ENCODE measurements at places on chromosomes 16 and 17.

GRCh38 chr16:78309763-78310162 lies 210.3 kb downstream of the WWOX start:
- DNase-seq, result no peak

- DNase-seq, result no peak
Measured at GRCh38 chr16:8179615-8180014, 410.7 kb downstream of the TMEM114 start.

- no peak for DNase-seq
Measured at GRCh38 chr16:84153660-84154214, 8.6 kb downstream of the DNAAF1 start.

GRCh38 chr16:10497132-10498101 lies 83.0 kb downstream of the EMP2 start:
- DNase-seq, result no peak

DNA sequence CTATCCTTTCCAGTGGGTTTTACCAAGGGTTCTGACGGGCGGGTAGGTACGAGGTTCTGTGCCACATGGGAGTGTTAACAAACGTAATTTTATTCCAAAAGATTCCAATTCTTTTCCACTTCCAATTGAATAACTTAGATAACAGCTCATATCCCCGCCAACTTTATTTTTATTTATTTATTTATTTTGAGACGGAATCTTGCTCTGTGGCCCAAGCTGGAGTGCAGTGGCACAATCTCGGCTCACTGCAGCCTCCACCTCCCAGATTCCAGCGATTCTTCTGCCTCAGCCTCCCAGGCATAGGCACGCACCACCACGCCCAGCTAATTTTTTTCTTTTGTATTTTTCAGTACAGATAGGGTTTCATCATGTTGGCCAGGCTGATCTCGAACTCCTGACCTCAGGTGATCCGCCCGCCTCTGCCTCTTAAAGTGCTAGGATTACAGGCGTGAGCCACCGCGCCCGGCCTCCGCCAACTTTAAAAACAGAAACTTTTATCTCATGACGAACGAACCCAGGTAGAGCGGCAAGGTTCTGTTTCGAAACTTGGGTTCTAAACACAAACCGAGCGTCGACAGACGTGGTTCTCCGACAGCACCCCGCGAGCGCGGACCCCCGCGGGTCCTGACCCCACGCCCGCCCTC lies 613 bp downstream of the ECI1 start:
- DNase-seq, result no peak

DNA sequence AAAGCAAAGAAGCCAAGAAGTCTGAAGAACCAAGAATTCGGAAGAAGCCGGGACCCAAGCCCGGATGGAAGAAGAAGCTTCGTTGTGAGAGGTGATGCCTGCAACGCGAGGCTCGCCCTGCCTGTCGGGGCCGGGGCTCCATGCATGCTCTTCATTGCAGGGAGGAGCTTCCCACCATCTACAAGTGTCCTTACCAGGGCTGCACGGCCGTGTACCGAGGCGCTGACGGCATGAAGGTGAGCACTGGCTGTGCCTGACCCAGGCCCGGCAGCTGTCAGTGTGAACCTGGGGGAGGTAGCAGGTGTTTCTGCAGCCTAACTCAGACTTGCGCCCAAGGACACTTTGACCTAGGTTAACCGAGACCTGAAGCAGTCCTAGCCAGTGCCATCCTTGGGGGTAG lies 12.0 kb downstream of the ZNF276 start:
- DNase-seq, result no peak

- no peak for DNase-seq
Measured at GRCh38 chr17:42782166-42783061, 2.0 kb downstream of the WNK4 start.

DNA sequence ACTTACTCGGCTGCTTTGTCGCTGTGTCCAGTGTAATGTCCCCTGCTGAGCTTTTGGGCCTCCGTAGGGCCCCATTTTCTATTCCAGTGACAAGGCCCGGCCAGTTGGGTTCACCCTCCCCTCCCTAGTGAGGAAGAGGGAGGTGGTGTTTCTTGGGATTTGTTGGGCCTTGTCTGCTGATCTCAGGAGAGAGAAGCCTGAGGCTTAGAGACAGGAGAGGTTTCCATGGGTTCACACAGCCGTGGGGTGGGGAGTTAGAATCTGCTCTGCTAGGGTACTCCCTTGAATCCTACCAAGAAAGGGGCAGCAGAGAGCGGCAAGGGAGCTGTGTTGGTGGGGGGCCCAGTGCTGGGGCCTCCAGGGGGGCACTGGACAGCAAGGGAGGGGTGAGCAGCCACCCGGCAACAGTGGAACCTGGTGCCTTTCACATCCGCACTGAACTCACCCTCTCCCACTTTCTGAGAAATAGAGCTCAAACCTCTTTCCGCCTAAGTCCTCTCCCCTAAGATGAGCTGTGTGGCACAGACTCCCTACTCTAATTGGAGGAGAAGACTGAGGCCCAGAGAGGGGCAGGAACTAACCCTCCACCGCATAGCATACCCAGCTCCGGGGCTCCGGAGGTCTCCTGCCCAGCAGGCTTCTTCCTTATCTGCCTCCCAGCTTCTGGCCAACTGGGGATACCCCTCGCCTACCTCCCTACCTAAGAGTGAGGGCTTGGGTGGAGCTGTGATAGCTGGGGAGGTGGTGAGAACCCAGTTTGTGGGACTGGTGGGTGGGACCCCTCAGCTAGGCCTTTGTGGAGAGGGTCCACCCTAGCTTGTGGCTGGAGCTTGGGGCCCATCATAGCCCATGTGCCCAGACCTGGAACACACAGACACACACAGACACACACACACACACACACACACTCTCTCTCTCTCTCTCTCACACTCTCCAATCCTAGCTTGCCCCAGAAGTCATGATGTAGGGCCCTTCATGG lies 6.8 kb downstream of the TBKBP1 start:
- DNase-seq, result no peak

DNA sequence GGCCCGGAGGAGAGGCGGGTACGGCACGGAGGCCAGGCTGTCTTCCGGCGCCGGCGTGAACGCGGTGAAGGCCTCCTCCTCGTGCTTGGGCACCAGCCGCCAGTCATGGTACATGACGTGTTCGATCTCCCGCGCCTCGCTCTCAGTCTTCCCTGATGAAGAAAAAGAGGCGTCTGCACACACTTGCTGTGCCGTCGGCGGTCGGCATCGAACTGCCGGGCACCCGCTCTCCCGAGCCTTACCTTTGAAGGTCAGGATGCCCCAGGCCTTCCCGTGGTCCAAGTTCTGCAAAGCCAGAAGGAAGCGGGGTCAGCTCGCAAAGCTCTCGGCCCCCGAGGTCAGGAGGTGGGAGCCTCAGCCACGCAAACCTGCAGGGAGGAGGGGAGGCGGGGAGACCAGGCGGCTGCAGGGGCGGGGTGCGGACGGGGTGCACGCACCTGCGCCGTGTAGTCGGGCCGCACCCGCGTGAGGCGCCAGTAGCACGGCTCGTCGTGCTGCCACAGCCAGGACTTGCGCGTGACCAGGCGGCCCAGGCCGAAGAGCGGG lies at the start of gene EME2:
EME2 (plus strand) TSS at position 449 of the 546 bp plus-strand sequence. CDS start 418 bp downstream, outside the sequence.
- DNase-seq, result peak; percentile 74

DNA sequence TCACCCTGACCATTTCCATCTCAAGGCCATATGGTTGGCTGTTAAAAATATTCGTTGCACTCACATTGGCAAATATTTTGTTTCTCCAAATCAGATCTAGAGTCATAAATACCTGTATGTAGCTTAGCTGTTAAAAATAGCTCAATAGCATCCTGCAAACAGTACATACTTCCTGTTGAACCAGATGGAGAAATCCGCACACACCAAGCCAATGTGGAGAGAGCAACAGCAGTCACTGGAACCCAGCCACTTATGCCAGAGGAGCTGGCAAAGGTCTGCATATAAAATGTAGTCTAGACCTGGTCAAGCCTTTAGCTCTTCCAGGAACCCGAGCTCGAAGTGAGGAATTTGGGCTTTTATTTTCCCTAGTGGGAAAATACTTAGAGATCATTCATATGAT lies 146.4 kb upstream of the KCNJ16 start:
- no peak for DNase-seq

- no peak for DNase-seq
Measured at GRCh38 chr17:60846175-60846574, 168.5 kb downstream of the BCAS3 start.

DNA sequence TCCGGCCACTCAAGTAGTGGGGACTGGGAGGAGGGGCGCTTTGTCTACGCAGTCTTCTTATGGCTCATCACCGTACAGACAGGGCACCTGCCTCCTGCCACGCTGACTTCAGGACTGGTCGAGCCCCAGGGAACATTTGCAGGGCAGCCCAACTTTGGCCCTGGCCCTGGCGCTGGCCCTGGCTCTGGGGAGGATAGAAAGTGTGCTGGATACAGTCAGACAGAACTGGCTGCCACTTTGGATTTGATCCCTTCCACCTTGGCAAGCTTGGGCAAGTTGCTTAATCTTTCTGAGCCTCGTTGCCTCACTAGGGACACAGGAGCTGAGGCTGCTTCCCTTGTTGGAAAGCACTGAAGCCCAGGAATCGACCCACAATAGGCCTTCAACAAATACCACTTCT lies 13.6 kb downstream of the LGALS9 start:
- DNase-seq, result no peak

GRCh38 chr17:42287977-42288802 lies at the start of gene STAT5A:
STAT5A (plus strand) TSS chr17:42288498; CDS start chr17:42289412, 914 bp downstream.
- peak; percentile 85 for DNase-seq
